ENCODE measurements at places on chromosomes 12 and 14.
A peak's percentile ranks its signal among the peaks of the same experiment; 100 is the strongest.

DNA sequence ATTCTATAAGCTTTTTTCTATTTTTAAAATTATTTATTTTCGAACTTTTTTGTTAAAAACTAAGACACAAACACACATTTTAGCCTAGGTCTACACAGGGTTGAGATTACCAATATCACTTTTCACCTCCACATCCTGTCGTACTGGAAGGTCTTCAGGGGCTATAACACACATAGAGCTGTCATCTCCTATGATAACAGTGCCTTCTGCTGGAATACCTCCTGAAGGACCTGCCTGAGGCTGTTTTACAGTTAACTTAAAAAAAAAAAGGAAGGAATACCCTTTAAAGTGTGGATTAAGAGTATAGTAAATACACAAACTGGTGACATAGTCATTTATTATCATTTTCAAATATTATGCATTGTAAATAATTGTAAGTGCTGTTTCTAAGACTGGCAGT, 43.0 kb downstream of the RASSF8 start:
- DNase-seq: no peak

GRCh38 chr12:33988197-33988805, 34.0 kb upstream of the ALG10 start:
- DNase-seq: no peak

DNA sequence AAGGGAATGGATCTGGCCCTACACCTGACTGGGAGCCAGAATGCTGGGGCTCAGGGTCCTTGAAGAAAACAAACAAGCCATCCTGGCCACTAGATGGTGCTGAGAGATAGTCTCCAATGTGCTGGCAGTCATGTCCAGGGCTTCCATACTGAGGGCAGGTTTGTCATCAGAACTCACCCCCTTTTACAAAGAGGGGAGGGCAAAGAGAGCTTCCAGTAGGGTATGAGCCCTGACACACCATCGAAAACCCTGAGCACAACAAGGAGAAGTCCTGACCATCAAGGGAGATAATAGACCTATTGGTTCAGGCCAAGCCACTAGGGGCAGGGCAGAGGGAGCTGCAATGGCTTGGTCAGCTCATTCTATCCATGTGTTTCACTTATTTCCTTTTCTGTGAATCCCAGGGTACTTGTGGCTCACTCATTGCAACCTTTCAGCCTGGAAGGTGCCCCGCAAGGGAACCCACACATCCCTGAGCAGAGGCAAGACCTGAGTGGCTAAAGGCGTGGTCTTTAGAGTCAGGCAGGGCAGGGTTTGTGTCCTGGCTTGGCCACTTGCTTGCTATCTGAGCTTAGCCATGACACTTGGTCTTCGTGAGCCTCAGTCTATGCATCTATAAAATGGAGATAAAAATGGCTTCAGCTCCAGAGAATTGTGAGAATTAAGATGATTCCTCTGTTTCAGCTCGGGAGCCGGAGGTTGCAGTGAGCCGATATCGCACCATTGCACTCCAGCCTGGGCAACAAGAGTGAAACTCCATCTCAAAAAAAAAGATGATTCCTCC, 6.2 kb upstream of the PLEKHH1 start:
- peak; percentile 60 for DNase-seq

DNA sequence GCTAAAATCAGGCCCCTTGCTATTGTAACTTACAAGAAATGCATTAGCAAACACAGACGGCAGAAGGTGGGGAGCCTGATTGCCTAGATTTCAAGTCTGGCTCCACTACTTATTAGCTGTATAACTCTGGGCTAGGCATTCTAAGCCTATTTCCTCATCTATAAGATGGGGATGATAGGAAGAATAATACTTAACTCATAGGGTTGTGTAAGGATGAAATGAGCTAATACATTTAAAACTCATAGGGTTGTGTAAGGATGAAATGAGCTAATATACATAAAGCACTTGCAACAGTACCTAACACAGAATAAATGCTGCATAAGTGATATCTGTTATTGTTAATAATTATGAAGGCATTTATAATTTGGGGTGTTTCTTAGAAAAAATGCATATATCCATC, 60.1 kb upstream of the DIO2 start:
- no peak for DNase-seq

DNA sequence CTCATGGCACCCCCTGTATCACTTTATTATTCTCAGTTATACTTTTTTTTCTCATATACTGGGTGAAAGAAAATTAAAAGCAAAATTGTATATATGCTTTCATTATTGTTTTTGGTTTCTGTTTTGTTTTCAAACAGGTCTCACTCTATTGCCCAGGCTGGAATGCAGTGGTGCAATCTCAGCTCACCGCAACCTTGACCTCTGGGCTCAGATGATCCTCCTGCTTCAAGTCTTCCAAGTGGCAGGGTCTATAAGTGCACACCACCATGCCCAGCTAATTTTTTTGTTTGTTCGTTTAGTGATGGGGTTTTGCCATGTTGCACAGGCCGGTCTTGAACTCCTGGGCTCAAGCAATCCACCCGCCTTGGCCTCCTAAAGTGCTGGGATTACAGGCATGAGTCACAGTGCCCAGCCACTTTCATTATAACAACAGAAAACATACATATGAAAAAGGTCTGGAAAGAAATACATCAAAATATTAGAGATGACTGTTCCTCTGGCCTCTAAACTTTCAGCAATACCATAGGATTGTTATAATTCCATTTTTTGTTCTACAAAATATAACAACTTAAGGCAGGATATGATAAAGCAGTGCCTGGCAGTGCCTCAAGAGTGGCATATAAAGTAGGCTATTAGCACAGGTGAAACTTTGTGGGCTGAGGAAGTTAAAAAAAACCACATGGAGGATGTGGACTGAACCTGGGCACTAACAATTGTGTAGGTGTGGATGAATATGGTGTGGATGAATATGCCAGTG, 5.8 kb upstream of the NTN4 start:
- DNase-seq: no peak

GRCh38 chr14:104396682-104397470, 182.7 kb upstream of the C14orf180 start:
- no peak for DNase-seq

- DNase-seq: no peak
Measured at GRCh38 chr12:112901271-112901670, 5.5 kb upstream of the OAS1 start.

GRCh38 chr12:1972856-1973317, 31.4 kb downstream of the DCP1B start:
- no peak for DNase-seq

GRCh38 chr14:32825058-32825457, 113.6 kb upstream of the NPAS3 start:
- DNase-seq: no peak

- DNase-seq: no peak
Measured at GRCh38 chr12:103546959-103547358, 40.1 kb upstream of the STAB2 start.

DNA sequence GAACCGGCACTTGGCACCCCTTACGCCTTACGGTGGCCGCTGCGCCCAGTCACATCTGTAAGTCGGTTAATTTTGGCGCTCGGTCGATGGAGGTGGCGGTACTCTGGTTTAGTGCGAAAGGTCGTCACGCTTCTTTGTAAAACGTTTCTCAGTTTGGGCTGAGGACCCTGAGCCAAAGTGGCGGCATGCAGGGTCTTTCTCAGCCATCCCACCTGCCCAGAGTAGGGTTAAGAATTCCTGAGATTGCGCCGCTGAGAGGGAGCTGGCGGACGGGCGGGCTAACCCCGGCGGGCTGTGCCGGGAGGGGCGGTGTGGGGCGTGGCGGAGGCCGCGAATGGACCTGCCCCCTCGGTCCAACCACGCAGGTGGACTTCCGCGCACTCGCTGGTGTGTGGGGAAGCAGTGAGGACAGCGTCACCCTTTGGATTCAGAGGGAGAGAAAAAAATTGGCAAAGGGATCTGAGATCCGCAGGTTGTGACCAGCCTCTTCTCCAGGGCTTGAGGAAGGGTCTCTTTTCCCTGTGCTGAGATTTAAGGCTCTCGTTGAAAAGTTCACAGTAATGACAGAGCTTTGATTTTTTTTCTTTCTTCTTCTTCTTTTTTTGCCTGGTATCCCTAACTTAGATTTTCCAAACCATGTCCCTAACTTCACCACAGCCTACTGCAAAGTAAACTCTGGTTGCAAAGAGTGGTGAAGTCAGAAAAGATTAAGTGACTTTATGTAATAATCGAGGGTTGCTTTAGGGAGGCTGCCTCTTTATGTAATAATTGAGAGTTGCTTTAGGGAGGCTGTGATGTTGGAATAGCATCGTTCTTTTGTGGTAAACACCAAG, 602 bp upstream of the FBXO33 start:
- DNase-seq: peak; percentile 81

GRCh38 chr12:131105736-131106348, 152.1 kb downstream of the ADGRD1 start:
- peak; percentile 39 for DNase-seq

GRCh38 chr12:46452061-46452615, 79.6 kb upstream of the SLC38A2 start:
- no peak for DNase-seq

- DNase-seq: no peak
Measured at GRCh38 chr14:93009471-93010129, 86.7 kb downstream of the CHGA start.

DNA sequence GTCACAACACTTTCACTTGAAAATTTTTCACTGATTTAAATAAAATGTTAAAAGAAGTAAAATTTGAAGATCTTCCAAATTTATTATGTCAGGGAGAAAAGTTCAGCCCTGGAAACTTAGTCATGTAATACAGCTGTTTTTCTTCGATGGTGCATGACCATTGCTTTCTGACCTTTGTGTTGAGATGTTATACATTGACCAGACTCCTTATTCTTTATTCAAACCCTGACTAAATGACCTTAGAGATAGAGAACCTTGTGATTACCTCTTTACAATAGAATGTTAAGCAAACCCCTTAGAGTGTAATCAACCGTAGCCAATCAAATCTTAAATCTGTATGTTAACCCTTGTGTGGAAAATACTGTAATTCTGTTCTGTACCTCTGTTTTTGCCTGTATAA, 34.5 kb downstream of the PLCZ1 start:
- no peak for DNase-seq

DNA sequence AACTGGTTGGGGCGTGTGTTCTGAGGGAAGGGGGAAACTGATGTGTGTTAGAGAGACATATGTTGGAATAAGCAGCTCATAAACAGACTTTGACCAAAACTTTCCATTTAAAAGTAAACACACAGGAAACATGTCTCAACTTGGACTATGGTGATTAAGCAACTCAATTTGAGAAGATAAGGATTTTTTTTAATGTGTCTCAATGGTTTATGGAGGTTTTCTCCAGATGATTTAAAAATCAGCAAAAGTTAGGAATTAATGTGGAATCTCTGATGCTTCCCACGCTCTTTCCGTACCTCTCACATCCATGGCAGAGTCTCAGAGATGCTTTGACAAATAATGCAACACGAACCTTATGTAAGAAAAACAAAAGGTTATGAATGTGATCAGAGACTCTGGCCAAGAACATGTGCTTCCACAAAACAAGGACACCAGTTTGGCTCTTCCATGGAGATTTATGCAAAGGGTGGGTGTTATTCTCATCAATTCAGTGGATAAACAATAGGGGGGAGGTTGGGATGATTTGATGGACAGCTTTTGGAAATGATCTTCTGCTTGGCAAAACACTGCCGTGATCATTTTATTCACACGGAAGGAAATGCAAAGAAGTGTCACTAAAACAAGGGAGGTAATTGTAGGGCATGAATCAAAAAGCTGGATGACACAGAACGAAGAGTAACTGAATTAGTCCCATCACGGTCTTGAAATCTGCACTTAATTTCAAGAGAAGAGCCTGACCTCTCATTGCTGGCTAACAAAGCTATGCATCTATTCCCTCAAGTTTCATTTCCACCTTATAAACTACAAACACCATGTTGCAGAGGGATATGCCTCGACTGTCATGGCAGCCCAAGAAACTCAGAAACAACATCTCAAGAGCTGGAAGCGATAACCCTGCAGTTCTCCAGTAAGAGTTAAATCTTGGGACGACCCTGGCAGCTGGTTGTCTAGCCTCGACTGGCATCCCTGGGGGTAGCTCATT, 76.5 kb downstream of the FOXN3 start:
- DNase-seq: no peak

DNA sequence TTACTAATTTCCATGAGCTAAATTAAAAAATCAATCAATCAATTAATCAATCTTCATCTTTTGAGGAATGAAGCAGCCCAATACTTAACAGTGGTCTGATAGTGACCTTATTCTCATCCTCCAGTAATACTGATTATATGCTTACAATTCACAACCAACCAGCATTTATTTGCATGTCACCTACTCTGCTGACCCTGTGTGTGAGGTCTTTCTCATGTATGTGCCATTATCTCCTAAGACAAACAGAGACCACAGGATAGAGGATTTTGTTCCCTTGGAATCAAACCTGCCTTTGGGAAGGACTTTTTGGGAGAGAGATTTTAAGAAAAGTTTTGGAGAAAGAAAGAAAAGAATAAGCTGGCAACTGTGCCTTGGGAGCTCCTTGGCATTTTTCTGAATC, 197.2 kb downstream of the NRXN3 start:
- no peak for DNase-seq
